ENCODE measurements at places on chromosomes 5 and 9.

DNA sequence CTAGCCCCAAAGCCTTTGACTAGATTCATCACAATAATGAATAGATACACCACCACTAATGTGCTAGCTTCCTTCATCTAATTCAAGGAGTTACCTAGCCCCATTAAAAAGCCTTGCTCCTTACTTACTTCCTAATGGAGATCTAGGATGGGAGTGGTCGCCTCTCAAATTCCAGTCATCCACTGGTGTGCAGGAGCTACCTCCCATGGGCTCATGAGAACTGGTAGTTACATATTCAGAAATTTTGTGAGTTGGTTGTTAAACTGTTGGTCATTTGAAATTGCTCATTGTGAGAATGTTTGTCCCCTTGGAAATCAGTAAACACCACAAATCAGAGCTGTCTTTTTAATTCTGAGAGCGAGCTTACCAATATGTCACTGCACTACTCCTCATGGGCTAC is 91.7 kb upstream of the GDNF start:
- DNase-seq = no peak

GRCh38 chr5:102613661-102614060 is 114.9 kb upstream of the SLCO6A1 start:
- no peak for DNase-seq

DNA sequence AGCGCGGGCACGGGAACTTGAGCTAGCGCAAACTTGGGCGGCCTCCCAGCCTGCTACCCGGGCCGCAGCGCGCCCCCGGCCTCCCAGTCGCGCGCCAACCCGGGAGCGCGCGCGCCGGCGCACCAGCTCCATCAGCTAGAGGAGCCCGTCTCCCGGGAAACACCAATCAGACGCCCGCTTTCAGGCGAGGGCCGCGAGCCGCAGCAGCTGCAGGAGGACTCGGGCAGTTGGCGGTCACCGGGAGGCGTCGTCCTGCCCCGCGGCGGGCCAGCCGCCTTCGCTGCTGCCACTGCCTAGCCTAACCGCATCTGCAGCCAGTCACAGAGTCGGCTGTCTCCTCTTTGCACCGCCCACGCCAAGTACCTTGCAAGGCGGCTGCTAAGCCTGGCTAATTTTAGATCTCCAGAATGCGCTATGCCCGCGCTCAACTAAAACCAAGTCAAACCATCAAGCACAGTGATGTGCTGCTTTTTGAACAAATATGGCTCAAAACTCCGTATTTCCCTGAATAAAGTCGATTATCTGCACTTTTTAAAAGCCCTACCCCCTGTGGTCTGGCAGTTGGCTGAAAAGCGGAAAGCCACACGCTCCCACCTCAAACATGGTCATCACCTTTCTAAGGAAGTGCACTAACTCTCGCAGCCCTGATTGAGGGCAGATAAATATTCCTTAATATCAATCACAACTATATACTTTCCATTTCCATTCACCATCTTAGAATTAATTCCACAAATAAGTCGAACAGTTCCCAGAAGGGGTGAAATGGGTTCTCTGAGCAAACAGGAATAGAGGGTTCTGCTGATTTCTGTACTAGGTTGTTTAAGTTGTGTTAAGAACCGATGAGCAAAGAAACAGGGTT is 221.8 kb downstream of the MEF2C start:
- DNase-seq = no peak

GRCh38 chr5:72956324-72957140 is 691 bp downstream of the FCHO2 start:
- no peak for DNase-seq

DNA sequence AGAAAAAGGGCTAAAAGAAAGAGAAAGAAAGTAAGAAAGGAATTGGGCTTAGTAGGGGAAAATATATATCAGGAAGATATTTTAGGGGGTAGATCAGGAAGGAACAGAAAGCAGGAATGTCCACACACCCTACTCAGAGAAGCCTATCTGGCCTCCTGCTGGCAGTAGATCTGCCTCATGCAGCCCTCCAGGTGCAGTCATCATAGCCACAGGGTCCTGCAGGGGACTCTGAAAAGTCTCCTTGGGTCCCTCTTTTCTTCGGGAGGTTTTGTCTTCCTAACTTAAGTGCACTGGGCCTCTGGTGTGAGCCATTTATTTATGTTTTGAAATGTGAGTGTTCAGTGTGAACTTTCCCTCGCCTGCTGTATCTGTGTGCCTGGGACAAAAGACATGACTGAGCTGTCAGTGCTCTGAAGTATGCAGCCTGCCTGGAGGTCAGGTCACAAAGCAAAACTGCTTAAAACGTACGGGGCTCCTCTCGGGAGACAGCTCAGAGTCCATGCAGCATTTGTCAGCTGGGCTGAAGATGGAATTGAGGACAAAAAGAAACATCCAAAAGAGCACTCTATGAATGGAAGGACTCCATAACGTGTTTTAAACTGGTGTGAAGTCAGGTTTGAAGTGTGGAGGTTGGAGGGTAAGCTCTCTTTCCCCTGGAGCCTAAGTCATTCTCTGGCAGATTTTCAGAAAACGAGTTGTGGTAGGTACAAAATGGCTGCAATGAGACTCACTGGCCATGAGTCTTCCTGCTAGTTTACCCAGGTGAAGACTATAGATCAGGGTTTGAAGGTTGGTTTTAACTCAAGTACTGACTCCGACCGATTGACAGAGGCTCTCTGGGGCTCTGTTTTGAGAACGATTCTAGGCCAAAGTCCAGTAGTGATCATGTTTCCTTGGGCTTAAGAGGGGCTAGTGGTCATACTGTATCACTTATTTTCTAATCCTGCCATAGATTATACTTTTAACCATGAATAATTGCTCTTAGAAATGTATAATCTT is 151.8 kb upstream of the GDNF start:
- no peak for DNase-seq

- no peak for DNase-seq
Measured at GRCh38 chr9:97904725-97905124, 17.6 kb downstream of the TRMO start.

DNA sequence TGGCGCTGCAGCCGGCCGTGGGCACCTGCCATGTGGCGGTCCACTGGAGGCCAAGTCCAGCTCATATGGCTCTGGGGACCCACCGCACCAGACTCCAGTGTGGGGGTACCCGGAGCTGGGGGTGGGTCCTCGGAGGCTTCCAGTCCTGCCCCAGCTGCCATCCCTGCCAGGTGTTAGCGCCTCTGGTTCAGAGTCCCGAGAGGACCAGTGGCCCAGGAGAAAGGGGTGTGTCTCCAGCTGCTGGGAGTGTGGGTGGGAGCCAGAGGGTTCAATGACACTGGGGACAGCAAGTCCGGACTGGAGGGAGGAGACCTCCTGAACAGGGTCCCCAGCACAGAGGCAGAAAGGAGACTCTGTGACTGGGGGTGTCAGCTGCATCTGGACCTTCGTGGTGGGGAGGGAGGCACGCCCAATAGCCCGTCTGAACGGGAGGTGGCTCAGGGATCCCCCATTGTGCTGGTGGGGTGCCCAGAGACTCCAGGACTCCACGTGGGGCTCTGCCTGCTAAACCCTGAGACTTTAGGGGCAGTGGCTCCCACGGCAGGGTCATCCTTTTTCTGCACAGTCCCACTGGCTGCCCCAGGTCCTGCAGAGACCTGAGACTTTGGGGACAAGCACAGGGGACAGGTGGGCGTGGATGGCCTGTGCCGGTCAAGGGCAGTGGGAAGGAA is 2.4 kb upstream of the AHRR start:
- DNase-seq = no peak

GRCh38 chr5:140235791-140236551 is 61.0 kb downstream of the CYSTM1 start:
- no peak for DNase-seq

GRCh38 chr9:105053209-105053652 is 125.3 kb upstream of the ABCA1 start:
- DNase-seq = no peak

DNA sequence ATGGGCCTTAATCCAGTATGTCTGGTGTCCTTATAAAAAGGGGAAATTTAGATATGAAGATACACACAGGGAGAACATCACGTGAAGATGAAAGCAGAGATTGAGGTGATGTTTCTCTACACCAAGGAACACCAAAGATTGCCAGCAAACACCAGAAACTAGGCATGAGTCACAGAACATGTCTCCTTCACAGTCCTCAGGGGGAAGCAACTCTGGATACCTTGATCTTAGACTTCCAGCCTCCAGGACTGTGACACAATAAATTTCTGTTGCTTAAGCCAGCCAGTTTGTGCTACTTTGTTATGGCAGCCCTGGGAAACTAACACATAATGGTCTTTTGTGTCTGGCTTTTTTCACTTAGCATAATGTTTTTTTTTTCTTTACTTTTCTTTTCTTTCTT is 41.2 kb upstream of the STRBP start:
- no peak for DNase-seq

DNA sequence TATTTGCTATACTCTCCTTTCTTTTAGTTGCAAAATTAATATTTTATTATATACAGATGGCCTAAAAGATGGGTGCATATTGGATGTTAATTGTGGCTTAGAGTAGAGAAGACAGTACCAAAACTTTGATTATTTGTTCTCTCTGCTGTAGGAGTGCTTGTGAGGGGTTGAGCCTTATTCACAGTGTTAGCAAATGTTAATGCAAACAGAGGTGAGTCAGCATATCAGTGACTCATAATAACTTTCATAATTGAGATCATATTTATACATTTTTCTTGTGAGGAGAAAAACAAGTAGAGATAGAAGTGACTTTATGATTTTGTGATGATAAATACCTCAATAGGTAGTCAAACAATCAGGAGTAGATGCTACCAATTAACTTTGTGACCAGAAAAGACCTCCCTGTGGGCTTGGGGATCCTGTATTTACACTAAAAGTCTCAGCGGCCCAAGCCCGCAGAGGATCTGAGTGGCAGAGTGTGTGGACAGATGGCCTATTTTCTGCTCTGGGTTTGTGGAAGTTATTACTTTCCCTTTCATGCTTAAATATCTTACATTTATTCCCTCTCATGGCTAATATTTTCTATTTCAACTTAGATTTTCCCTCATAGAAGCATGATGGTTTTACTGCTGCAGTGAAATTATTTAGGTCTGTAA is 226.5 kb downstream of the TAF11L14 start:
- no peak for DNase-seq

DNA sequence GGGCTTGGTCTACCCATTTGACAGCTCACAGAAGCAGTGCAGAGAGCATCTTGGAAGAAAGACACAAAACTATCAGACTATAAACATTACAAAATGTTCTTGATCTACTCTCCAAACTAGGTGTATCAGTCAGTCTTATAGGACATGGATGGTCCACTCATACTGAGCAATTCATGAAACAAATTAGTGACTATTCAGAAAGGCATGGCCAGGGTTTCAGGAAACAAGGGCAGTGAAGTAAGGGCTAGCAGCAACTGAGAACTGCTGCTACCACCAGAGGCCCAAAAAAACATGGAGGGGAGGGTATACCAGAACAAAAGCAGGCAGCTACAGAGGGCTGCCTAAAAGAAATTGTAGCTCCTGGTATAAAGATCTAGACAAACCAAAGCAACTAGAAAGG is 287.0 kb downstream of the PIK3R1 start:
- DNase-seq = no peak

GRCh38 chr5:22889720-22890119 is 36.6 kb upstream of the CDH12 start:
- no peak for DNase-seq

DNA sequence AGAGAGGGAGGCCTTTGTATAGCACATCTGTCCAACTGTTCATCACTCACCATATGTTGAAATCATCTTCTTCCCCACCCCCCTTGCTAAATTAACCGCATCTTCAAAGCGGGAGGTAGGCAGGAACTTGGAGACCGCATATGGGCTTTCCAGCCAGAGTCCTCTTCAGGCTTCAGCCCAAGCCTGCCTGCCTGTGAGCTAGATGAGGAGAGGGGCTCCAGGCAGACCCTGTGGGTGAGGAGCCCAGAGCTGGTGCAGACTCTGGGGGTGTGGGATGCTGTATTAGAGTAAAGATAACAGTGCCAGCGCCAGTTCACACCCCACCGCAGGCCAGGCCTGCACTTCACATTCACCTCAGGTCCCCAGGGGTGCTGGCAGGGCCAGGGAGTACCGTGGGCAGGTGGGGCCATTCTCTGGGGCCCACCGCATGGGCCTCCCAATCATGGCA is 16.2 kb downstream of the PRRC2B start:
- DNase-seq = no peak

GRCh38 chr9:21030389-21031035 is 928 bp downstream of the HACD4 start:
- DNase-seq = no peak
